Spleen (tissue), 13 donors: ENCODE measurements at places on chromosomes 11 and 22. TPM values are rescaled to one million over a fixed set of nuclear protein-coding genes. Genes with fewer than 3 reads are reported as not detected.

DNA sequence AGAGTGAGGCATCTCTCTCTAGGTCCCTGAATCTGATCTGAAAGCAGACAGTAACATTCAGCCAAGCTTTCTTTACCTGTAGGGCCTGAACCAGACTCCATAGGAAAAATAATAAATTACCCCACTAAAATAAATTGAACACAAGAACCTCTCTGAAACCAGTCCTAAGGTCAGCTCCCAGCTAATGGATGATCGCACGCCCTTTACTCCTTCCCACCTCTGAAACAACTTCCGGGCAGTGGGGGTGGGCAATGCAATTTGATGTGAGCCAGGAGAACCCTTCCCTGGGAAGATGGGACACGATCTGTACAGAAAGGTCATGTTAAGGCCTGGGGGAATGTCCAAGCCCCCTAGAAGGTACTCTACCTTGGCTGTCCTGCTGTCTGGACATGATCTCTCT, 71.2 kb downstream of the MICAL3 start:
- H3K36me3 ChIP-seq: no peaks in the 10 kb centered on the region
- no peak overlapping the region for H3K4me3 ChIP-seq
- H3K27ac ChIP-seq: no peak overlapping the region
- no peaks in the 10 kb centered on the region for H3K27me3 ChIP-seq
- DNase-seq: no peak

DNA sequence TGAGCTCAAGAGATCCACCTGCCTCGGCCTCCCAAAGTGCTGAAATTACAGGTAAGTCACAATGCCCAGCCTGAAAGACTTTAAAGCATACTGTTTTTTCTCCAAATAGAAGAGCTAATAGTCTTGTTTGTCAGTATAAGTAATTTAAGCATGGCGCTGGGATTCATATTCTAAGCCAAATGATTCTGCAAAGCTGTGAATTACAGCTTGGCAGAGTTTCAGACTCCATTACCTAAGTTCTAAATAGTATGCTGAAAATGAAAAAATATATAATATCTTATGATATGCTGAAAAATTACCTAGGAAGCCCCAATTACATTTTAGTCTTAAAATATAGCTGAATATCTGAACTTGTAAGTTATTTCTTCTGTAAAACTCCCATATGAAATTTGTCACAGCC, 39.3 kb downstream of the MRE11 start:
- H3K27me3 ChIP-seq: no peaks in the 10 kb centered on the region
- no peak overlapping the region for H3K27ac ChIP-seq
- DNase-seq: no peak
- peaks cover 9% of the 10 kb centered on the region for H3K36me3 ChIP-seq
- H3K4me1 ChIP-seq: no peaks in the 10 kb centered on the region

DNA sequence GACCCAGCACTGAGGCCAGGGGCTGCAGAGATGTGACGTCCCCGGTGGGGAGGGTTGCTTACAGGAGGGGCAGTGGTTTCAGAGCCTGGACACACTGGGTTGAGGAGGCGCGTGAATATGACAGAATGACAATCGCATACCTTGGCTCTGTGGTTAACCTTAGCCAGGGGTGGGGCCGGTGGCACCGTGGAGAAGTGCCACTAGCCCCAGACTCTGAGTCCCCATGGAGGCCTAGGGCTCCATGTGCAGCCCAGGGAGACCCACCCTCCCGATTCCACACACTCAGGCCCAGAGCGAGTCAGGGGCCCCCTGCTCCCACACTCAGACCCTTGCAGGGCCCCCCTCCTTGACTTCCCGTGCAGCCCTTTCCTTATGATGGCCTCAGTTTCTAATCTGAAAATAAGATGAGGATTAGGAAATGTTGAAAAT, 3.6 kb upstream of the ACR start:
- H3K27ac ChIP-seq: no peak overlapping the region
- peaks cover 31% of the 10 kb centered on the region for H3K4me1 ChIP-seq
- H3K4me3 ChIP-seq: no peak overlapping the region
- H3K27me3 ChIP-seq: no peaks in the 10 kb centered on the region

GRCh38 chr11:57463671-57464538, 3.6 kb downstream of the RTN4RL2 start:
- no peaks in the 10 kb centered on the region for H3K36me3 ChIP-seq
- DNase-seq: no peak
- peaks cover 32% of the 10 kb centered on the region for H3K27me3 ChIP-seq
- peaks cover 23% of the 10 kb centered on the region for H3K4me1 ChIP-seq
- H3K4me3 ChIP-seq: no peak overlapping the region

DNA sequence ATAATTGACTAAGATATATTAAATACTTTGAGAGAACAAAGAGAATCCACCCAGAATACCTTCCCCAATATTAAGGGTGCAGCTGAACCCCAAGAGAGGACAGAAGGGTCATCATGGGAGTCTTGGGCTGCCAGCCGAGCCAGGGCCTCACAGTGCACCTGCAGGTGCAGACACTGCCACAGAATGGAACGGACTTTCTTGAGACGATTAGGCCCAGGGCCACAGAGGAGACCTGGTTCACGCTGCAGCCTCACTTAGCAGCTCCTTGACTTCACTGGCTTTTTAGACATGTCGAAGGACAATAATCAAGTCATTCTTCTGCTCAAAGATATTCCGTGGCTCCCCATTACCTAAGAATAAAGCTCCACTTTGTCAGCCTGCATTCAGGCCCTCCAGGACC, 100.6 kb downstream of the PHF21B start:
- peak; percentile 18 for DNase-seq
- peaks cover 36% of the 10 kb centered on the region for H3K27me3 ChIP-seq
- H3K36me3 ChIP-seq: no peaks in the 10 kb centered on the region
- no peak overlapping the region for H3K4me3 ChIP-seq
- H3K27ac ChIP-seq: no peak overlapping the region

DNA sequence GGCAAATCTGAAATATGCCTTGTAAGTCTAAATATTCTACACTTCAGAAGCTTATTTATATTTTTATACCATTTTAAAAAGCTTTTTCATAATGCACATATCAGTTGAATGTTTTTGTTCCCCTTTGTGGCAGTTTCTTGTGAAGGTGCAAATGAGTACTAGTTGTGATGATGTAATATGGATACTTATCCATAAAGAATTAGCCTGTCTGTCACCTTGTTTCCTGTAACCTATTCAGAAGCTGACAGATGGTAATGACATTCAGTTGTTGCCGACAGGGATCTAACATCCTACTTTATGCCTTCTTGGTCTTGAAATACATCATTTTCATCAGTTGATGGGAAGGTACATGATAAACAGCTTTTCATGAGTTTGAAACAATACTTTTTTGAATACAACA, 2.9 kb downstream of the QSER1 start:
- H3K4me3 ChIP-seq: no peak overlapping the region
- H3K36me3 ChIP-seq: no peaks in the 10 kb centered on the region
- no peaks in the 10 kb centered on the region for H3K4me1 ChIP-seq
- no peak for DNase-seq
- no peaks in the 10 kb centered on the region for H3K27me3 ChIP-seq
- H3K27ac ChIP-seq: no peak overlapping the region

DNA sequence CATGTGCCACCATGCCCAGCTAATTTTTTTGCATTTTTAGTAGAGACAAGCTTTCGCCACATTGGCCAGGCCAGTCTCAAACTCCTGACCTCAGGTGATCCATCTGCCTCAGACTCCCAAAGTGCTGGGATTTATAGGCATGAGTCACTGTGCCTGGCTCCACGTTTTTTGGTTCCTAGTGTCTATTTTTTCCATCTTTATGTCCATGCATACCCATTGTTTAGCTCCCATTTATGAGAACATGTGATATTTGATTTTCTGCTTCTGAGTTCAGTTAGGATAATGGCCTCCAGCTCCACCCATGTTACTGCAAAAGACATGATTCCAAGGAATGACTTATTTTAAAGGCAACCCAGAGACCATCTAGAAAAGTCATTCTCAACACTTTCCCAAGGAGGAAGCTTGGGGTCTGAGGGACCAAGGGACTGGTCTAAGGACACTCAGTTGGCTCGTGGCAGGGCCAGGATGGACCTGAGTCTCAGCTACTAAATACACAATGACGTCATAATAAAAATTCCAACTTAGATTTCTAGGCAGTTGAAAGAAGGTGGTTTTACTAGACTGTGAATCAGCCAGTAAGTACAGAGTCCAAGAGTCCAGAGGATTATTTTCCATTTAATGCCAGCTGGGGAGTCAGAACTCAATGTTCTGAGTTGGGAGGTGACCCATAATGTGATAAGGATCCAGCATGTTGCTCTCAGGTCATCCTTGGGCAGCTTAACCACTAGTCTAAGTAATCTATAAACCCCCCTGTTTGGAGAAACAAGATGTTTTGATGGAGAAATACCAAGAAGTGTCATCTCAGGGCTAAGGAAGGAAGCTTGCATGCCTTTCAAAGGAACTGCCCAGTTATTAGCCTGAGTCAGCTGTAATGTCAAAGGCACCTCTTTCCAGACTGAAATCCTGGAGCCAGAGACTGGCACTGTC, 39.4 kb downstream of the ABTB2 start:
- H3K27me3 ChIP-seq: no peaks in the 10 kb centered on the region
- DNase-seq: no peak

DNA sequence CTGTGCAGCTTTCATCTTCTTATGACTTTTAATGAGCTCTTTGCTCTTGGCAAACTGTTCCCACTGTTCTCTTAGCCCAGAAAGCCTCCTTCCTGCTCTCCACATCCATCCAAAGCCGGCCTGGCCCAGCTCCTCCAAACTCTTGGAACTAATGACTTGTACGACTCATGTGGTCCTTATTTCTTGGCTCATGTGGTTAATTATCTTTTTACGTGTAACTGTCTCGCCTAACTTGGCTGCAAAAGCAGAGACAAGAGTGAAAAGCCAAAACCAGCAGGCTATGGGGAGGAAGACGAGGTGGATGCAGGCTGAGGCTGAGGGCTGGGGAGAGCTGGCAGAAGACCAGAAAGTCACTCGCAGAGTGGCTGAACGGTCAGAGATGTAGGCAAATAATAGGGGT, 5.5 kb downstream of the CSNK2A3 start:
- no peak overlapping the region for H3K27ac ChIP-seq
- H3K4me3 ChIP-seq: no peak overlapping the region
- peaks cover 14% of the 10 kb centered on the region for H3K4me1 ChIP-seq
- no peaks in the 10 kb centered on the region for H3K36me3 ChIP-seq
- H3K27me3 ChIP-seq: no peaks in the 10 kb centered on the region
- no peak for DNase-seq

DNA sequence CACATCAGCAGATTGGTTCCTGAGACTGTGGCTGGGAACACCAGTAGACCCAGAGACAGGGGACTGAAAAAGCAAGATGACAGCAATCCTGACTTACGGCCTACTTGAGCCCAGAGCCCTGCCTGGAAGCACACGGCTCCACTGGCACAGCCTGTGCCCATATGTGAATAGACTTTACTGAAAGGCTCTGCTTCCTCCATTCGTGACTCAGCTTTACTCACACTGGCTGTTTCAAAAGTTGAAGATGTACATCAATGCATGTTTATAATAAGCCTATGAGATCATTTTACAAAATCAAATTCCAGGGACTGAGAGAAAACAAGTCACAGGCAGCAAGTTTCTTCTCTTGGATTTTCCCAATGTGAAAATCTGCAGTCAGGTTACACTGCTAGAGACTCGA, 134.6 kb upstream of the TEAD1 start:
- no peak for DNase-seq
- H3K27me3 ChIP-seq: no peaks in the 10 kb centered on the region
- no peaks in the 10 kb centered on the region for H3K36me3 ChIP-seq
- H3K4me3 ChIP-seq: no peak overlapping the region
- no peak overlapping the region for H3K27ac ChIP-seq
- no peaks in the 10 kb centered on the region for H3K4me1 ChIP-seq

DNA sequence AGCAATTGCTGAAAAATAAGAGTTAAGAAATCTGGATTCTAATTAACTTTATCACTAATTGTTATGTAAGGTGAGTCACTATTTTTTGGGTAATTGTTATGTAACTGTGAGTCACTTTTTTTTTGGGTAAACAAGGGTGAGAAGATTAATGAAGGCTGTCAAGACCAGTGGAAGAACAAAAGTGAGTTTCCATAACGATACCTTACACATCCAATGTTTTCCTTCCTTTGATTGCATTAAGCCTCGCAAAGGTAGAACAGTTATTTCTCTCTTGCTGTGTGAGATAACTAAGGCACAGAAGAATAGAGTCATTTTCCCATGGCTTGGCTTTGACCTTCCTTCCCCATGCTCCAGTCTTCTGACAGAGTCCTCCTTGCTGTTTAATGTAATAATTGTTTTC, 374.7 kb downstream of the DDX10 start:
- no peak for DNase-seq
- no peaks in the 10 kb centered on the region for H3K36me3 ChIP-seq
- H3K4me1 ChIP-seq: no peaks in the 10 kb centered on the region

DNA sequence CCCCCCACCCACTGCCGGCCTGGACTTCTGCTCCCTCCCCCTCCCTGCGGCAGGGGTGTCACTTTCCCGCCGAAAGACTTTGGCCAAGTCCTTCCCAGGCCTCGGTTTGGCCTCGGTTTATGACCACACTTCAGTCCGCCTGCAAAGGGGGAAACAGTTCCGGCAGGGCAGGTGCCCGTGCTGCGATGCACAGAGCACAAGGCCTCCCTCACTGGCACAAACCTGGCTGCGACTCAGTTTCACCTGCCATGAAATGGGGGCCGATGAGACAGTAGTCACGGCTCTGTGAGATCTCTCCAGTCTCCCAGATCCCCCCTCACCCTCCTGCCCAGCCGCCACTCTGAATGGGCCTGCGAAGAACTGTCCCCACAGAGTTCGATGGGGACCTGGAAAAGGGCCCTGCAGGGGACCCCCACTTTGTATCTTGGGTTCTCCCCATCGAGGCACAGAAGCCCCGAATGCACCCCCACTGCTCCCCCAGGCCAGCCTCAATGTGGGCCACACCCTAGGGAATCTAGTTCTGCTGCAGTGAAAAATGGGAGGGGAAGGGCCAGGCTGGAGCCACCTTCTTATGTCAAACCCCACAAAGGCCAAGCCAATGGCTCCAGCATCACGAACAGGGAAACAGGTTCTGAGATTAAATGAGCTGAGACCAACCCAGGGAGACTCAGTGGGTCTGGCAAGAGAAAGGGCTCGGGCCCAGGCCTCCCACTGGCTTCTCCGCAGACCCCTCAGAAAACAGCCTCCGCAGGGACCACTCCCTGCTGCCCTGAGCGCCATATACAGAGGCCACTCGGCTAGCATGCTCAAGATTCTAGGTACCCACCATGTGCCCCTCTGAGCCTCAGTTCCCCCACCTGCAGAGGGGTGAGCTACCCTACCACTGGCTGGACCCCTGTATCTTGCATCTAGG, 29.0 kb downstream of the ARVCF start:
- peaks cover 6% of the 10 kb centered on the region for H3K27me3 ChIP-seq
- no peak for DNase-seq
- H3K36me3 ChIP-seq: no peaks in the 10 kb centered on the region
- H3K4me3 ChIP-seq: no peak overlapping the region

- no peak overlapping the region for H3K27ac ChIP-seq
- no peak overlapping the region for H3K4me3 ChIP-seq
- H3K36me3 ChIP-seq: no peaks in the 10 kb centered on the region
- H3K4me1 ChIP-seq: no peaks in the 10 kb centered on the region
- no peaks in the 10 kb centered on the region for H3K27me3 ChIP-seq
- no peak for DNase-seq
These were observed 1390.5 kb upstream of the TENM4 start for GRCh38 chr11:80831374-80831773.

GRCh38 chr11:48109046-48109666, 107.5 kb upstream of the OR4B1 start:
- H3K27me3 ChIP-seq: no peaks in the 10 kb centered on the region
- H3K4me1 ChIP-seq: peaks cover 76% of the 10 kb centered on the region
- H3K36me3 ChIP-seq: no peaks in the 10 kb centered on the region
- no peak overlapping the region for H3K4me3 ChIP-seq
- no peak for DNase-seq

Gene CASP5
- polyA plus RNA-seq: 2.2 TPM

Gene OR6A2
- not detected for polyA plus RNA-seq

Gene RAG1
- 2.1 TPM for polyA plus RNA-seq

Gene NRGN
- 15.9 TPM for polyA plus RNA-seq

Gene OR8D1
- not detected for polyA plus RNA-seq

Gene JAML
- 154 TPM for polyA plus RNA-seq

Gene HTR3A
- polyA plus RNA-seq: 0.38 TPM

Gene ADAMTS8
- 1.1 TPM for polyA plus RNA-seq
